Activated naive CD4-positive, alpha-beta T cell treated with Interleukin-2 at 50 U/mL for 16 hours (primary cell): ENCODE measurements at places on chromosomes 13 and 19.

GRCh38 chr19:16599655-16600346 is 27.6 kb upstream of the SLC35E1 start:
- no peak for DNase-seq

DNA sequence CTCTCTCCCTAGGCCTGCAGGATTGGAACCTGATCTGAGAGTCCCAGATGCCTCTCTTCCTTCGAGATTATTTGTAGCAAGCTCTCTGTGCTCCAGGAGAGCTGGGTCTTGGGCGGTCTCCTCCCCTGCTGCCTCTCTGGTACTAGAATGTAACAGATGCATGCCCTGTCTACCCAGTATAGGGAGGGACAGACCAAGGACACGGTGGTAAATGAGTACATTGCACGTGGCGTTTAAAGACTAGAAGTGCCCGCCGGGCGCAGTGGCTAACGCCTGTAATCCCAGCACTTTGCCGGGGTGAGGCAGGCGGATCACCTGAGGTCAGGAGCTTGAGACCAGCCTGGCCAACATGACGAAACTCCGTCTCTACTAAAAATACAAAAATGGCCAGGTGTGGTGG is 11.7 kb downstream of the SLC27A1 start:
- DNase-seq, result no peak

GRCh38 chr19:33402421-33403220 is 29.1 kb downstream of the CEBPG start:
- DNase-seq, result no peak

DNA sequence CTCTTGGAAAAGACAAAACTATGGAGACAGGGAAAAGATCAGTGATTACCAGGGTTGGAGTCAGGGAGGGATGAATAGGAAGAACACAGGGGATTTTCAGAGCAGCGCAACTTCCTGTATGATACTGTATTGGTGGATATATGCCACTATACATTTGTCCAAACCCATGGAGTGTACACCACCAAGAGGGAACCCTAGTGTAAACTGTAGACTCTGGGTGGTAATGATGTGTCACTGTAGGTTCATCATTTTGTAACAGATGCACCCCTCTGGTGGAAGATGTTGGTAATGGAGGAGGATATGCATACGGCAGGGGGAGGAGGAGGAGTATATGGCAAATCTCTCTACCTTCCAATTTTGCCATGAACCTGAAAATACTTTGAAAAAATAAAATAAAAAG is 68.1 kb downstream of the UFM1 start:
- no peak for DNase-seq

GRCh38 chr19:16316506-16316882 is 8.1 kb upstream of the KLF2 start:
- no peak for DNase-seq

DNA sequence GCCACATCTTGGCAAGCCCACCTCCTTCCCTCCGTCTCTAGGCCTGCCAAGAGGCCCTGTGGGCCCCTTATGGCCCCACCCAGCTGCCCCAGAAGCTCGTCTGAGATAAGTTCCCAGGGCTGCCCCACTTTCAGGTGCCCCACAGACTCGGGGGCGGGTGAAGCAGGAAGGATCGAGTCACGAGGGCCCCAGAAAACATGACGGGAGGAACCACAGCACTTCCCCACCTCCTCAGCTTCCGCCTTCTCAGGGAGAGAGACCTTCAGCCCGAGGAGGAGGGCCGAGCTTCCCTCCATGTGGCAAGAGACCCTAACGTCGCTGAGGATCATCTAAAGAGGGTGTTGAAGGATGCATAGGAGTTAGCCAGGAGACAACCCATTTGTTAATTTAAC is 4.5 kb upstream of the IL12RB1 start:
- peak; percentile 88 for DNase-seq

DNA sequence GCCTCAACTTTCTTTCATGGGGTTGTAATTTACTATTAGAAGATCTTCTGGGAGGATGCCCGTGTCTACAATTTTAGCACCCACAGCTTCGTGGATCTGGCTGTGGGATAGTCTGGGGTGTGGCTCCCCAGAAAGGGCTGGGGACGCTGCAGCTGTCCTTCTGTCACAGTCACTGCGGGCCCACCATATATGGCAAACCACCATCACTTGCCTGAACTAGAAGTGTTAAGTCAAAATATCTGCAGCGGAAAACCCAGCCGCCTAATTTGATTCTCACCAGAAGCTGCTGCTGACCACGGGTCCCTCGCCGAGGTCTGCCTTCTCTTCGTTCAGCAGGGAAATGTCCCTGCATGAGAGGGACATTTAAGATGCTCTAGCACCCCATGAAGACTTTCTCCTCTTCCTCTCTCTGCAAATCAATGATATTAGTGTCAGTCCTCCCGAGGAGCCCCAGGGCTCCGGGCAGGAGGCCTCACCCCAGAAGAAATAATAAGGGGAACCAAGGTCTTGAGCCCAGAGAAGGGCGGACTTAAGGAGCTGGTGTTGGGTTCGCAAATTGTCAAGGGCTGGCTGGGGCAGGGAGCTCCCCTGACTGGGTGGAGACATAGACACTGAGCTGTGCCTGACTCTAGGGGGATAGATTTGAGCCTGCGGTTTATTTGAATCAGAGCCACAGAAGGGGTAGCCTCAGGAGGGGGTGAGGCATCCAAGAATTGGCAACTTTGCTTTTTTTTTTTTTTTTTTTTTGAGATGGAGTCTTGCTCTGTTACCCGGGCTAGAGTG is 3.0 kb upstream of the MATK start:
- no peak for DNase-seq

- no peak for DNase-seq
Observed at GRCh38 chr13:51828730-51829567, 16.0 kb downstream of the TMEM272 start.

DNA sequence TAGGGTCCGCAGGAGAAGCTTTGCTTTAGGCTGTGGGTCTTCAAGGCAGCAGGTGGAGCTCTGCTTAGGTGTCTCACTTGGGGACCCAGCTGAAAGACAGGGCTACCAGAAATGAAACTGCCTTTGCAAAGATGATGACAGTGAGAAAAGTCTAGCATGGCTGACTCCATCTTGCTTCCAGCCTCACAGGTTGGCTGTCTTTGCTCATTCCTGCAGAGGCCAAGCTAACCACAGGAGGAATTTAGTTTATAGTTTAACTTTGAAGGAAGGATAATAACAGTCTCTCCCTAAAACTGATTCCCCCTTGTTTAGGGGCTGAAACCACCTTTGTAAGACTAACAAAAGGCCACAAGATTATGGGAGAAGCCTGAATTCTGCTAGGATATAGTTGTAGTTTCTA is 252.4 kb downstream of the UQCRFS1 start:
- DNase-seq, result no peak

GRCh38 chr19:29517946-29518345 is 7.8 kb upstream of the VSTM2B start:
- no peak for DNase-seq

- DNase-seq, result no peak
Observed at GRCh38 chr13:33409673-33410510, 124.3 kb upstream of the STARD13 start.

- no peak for DNase-seq
Observed at GRCh38 chr13:99015606-99016490, 38.0 kb upstream of the DOCK9 start.

- DNase-seq, result no peak
Observed at GRCh38 chr19:51020988-51021651, 1.6 kb upstream of the KLK10 start.

DNA sequence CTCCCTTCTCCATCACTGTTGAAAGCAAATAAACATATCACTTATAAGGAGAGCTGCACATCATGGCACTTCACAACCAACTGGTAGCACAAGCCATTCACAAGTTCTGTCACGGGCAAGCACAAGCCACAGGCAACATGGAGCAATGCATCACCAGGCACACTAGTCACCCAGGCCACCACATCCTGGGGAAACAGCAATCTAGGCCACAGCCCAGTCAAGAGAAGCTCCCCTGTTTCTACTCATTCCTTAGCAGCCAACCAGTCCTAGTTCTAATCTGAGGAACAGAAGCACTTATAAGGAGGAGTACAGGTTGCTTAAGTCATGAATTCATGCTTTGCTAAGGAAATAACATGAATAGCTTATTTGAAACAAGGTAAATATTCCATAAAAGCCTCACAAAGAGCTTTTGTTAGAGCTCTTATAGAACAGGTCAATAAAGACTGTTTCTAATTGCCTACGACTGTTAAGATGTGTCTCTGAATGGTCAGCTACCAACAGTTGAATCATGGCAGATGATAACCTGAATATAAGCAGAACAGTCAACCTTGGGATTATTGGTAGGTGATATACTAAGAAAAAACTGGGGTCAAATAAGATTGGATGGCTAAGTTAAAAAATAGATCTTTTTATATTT is 169.0 kb downstream of the TBC1D4 start:
- peak; percentile 55 for DNase-seq

DNA sequence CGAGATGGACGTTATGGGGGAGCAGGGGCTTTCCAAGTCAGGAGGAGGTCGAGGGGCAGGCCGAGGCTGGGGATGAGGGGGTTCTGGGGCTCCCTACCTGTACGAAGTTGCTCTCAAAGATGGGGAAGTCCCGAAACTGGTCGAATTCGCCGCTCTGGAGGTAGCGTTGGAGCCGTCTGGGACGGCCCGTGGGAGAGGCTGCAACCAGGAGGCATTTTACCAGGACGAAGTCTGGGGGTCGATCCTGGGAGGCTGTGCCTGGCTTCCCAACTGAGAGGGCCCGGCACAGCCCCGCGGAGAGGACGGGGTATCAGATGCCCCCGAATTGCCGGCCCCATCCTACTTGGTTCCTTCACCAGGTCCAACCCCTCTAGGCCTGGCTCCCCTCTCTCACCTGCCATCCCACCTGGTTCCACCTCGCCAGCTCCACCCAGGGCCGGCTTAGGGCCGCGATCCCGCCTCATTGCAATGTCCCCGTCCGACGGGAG is 527 bp upstream of the EMC10 start:
- no peak for DNase-seq

DNA sequence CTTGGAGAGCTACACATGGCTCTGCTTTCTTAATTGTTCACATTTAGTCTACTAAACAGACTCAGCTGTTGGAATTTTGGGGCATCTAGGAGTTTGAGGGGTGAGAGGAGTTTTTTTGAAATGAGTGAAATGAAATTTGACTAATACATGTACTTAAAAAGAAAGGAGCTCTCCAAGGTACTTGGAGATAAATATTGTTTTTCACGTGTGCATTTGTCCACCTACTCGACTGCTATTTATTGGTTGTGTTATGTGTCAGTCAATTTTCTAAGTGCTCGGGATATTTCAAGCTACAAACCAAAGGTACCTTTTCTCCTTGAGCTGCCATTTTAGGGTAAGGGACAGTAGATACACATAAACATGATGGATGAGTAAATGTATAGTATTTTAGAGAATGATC is 697.0 kb downstream of the LIG4 start:
- no peak for DNase-seq

- DNase-seq, result no peak
Observed at GRCh38 chr13:45143346-45143751, 23.0 kb downstream of the GTF2F2 start.

DNA sequence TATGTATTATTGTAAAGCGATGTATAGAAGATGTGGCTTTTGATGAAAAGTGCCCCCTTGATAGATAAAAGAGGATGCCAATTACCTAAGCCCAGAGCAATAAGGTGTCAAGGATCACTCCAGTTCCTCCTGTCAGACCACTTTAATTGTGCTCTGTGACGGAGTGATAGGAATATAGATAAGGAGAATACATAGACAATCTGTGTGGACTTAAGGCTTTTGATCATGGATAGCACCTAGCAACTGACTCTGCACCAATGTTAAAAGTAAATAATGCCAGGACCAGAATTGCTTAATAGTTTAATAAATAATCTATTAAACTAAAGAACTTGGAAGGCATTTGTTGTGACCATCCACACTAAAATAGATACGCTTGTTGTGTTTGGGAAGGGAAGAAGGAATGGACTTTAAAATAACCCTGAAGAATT is 390.7 kb upstream of the ARGLU1 start:
- no peak for DNase-seq

- peak; percentile 87 for DNase-seq
Observed at GRCh38 chr19:12676384-12676792, 5.3 kb downstream of the DHPS start.

- DNase-seq, result no peak
Observed at GRCh38 chr19:4737955-4738600, 14.4 kb upstream of the DPP9 start.

DNA sequence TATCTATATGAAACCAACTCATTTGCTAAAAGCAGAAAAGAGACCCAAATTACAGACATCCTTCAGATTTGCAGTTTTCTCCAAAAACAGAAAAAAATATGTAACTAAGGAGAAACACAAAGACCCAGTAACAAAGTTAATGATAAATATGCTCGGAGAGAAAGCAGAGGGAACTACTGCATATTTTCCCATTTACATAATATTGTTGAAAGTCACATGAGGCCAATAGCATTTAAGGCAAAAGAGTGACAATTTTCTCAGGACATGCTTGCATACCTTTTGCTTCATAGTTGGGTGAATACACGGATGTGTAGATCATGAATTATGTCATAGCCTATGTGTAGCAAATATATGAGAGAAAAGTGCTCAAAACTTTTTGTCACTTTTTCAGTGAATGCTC is 310.3 kb downstream of the EFNB2 start:
- no peak for DNase-seq

DNA sequence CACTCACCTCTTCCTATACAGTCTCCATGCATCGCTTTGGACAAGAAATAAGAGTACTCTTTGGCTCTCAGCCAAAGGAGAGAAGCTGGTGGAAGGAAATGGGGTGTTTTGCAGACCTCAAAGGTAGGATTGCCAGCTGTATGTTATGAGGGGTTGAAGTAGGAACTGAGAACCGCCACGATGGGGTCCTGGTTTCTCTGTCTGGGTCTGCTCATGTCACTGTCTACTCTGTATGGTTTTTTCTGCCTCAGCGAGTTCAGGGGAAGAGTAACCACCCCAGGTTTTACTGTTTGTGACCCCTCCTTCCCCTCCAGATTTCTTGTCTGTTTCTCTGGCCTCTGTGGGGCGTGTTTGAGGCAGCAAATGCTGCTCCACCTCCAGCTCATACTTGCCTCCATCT is 4.1 kb downstream of the ZNF805 start:
- no peak for DNase-seq

- DNase-seq, result no peak
Observed at GRCh38 chr13:39298951-39299350, 260.7 kb downstream of the NHLRC3 start.

GRCh38 chr13:54449922-54450321 is 1421.3 kb downstream of the OLFM4 start:
- no peak for DNase-seq

DNA sequence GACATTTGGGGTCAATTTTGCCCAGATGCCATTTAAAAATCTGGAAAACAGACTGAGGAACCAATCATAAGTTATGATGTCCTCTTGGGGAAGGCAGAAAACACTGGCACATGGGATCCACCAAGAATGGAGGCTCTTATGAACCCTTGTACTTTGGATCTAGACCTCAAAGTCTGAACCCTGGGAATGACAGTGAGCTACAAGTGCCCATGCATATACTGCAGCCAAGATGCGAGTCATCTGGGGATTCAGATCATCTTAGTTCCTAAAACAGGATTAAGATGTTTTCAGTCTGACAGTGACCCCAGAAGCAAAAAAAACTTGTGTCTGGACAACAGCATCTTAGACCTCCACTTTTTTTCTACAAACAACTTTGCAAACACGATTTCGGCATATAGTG is 100.2 kb upstream of the SIAH3 start:
- no peak for DNase-seq
